CD4-positive, alpha-beta T cell treated with Interleukin-12 subunit alpha and Interleukin-12 subunit beta, for 1 hour (primary cell): ENCODE measurements at places on chromosomes 2 and 18.

DNA sequence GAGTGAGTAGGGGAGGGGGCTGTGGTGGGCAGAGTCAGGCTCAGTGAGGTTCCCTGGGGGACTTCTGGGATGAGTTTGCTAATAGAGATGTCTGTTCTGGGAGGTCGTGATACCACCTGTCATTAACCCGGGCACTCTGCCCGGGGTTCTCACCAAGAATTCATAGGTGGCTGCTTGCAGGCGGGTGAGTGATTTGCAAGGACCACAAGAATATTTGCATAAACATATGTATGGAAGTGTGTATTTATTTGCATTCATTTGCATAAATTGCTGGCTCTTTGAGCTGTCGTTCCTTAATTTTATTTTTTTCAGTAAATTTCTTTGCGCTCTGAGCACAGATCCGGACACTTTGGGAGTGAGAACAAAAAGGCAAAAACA is 260.0 kb downstream of the ATAD2B start:
- DNase-seq, result no peak

GRCh38 chr2:51013933-51014526 is 17.9 kb downstream of the NRXN1 start:
- no peak for DNase-seq

DNA sequence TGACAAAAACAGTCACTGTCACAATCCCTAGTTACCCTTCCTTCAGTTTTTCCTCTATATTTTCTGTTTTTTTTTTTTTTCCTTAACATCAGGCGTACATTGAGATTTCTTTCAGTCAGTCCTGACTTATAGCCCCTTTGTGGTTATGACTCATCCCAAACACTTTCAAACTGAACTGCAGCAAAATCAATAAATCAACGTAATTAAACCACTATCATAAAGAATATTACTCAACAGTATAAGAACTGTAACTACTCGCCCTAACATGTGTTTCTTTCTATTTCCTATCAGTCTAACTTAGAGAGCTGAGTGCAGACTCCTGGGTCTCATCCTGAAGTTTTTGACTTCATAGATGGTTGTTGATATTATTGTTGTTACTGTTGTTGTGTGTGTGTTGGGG is 523.5 kb downstream of the LRRTM4 start:
- no peak for DNase-seq

- no peak for DNase-seq
Measured at GRCh38 chr18:68666381-68666780, 48.5 kb downstream of the TMX3 start.
